AG10803 (cell line): ENCODE measurements at places on chromosomes 4 and X.

- DNase-seq = no peak
Observed at GRCh38 chr4:140523370-140523856, 555 bp upstream of the ELMOD2 start.

- no peak for DNase-seq
Observed at GRCh38 chr4:120703908-120704307, 218.6 kb downstream of the PRDM5 start.

DNA sequence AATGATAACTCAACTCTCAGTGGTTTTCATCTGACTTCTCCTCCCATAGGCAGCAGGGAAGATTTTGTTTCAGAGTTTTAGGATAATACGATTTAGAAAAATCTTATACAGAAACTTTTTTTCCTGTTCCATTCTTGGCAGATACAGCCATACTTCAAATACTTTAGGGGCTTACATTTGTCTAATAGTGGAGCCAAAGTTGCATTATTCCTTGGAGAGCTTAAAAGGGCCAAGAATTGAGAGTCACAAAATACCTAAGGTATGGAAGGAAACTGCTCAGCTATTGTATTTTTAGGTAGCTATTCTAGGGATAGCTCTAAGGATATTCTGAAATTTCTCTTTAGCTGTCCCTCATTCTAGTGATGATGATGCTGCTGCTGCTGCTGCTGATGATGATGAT lies 132.9 kb upstream of the PTCHD1 start:
- DNase-seq = no peak

DNA sequence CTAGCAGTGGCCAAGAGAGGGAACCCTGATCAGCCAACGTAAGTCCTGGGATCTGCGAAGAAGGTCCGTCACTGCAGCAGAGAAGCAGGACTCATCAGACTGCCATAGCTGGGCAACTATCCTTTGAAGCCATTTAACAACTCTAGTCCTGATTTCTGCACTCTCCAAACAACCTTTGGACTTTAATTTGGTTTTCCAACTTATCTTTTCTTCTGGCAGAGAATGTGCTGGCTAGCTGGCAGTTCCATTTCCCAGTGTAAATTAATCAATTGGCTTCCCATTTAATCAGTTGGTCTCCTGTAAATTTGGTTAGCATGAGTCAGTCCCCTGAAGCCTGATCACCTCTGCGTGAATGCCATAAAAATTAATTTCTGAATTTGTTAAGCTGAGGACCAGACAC lies 153.7 kb upstream of the GPR101 start:
- no peak for DNase-seq

- DNase-seq = no peak
Observed at GRCh38 chrX:2499507-2499906, 1.3 kb downstream of the DHRSX start.

DNA sequence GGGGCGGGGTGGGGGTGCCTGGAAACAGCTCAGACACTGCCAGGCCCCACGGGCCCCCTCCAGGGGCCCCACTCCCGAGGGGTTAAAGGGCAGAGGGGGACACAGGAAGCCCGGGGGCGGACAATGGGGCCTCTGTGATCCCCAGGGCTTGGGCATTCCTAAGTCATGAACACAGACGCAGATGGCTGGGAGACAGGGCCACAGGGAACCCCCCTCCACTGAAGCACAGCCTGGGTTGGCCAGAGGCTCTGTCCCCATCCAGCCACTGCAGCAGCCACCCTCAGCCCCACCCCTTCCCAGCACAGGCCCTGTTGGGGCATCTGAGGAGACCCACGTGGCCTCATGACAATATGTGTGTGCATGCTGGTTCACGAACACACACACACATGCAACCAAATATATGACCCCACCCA lies 3.9 kb downstream of the L1CAM start:
- DNase-seq = peak; percentile 2

DNA sequence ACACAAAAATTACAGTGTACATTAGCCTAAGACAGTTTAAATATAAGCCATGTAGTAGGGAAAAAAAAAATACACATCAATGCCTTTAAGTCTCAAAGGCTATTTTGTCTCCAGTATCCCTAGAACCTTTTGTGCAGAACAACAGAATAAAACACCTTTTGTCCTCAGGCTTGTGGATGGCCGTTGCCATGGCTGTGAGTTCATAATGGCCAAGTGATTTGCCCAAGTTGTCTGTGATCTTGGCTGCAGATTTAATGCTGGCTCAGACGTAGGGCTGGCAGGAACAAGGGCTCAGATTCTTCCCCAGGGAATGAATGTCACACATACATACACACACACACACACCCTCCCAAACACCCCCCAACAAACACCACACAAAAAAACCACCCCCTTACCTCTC lies 25.3 kb downstream of the GPM6B start:
- no peak for DNase-seq

GRCh38 chrX:102808336-102808735 lies 87.8 kb downstream of the GPRASP3 start:
- peak; percentile 32 for DNase-seq

GRCh38 chr4:3530663-3531254 lies 1.5 kb downstream of the LRPAP1 start:
- no peak for DNase-seq

GRCh38 chrX:19540076-19540475 lies 24.8 kb upstream of the MAP3K15 start:
- DNase-seq = no peak

DNA sequence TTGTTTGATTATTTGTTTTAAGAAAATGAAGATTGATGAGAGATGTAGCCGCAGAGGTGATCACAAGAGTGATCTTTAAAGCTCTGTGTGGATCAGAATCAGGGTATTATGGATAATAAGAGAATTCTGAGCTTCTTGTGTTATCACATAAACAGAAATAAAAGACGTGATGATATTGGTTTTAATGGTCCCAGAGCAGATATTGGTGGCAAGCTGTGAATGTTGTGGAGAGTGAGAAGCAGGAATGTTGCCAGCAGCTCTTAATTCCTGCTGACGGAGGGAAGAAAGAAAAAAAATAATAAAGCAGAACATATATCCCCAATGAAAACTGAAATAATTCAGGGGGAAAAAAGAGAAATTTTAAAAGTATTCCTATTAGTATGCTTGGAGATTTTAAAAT lies 1015.9 kb downstream of the PCDH18 start:
- no peak for DNase-seq

DNA sequence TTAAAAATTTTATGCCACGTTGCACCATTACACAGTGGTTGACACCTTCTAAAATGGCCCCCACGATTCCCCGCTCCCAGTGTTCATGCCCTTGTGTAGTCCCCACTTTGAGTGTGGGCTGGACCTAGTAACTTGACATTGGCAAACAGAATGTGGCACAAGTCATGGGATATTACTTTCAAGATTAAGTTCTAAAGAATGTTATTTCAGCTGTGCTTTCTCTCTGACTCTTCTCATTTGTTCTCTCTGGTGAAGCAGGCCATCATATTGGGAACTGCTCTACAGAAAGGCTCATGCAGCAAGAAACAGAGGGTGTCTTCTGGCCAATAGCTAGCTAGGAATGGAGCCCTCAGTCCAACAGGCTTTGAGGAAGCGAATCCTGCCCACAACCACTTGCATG lies 67.1 kb downstream of the ATXN3L start:
- peak; percentile 36 for DNase-seq

DNA sequence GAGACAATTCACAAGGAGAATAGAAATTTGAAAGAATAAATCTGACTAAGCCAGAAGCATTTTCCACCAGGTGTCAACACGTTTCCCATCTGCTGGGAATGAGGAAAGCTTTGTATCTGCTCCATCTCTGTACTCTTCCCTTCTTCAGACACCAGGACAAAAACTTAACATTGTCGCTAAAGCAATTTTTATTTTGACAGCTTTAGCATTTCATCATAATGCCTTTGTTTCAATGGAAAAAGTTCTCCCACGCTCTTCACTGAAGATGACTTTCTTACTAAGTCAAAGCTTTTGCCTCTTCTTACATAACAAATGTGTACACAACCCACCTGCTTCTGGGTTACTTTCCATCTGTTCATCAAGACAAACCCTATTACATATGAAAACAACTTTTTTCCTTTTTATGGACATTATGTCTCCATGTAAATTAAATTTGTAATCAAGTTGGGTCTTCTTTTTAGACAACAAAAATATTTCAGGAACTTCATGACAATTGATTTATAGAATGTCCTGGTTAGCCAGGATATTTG lies 141.7 kb upstream of the GUCY1A1 start:
- no peak for DNase-seq

DNA sequence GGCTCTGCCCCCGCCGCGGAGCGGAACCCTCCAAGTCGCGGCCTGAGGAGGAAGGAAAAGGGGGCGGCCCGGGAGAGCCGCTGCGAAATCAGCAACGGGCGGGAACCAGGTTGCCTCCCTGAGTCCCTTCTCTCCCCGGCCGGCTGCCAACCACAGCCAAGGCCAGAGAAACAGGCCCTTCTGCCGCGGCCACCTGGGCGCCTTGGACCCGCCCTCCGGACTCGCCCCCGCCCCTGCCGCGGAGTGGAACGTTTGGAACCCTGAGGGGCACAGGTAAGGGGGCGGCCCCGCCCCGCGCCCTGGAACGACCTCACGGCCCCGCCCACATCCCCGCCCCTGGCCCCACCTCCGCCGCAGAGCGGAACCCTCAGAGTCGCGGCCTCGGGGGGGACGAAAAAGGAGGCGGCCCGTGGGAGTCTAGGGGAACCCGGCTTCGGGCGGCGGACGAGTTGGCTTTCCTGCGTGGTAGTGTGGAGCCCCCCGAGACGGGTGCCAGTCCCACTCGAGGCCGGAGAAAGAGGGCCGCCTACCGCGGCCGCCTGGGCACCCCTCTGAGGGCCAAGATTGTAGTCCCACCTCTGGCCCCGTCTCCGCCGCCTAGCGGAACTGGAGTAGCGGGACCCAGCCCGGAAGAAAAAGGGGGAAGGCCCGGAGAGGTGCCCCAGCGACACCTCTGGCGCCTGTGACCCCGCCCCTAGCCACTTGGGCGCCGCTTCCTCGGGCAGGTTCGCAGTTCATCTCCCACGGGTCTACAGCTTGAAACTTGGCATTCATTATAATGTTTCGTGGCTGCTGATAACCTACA lies 669 bp upstream of the PHKA2 start:
- peak; percentile 65 for DNase-seq

DNA sequence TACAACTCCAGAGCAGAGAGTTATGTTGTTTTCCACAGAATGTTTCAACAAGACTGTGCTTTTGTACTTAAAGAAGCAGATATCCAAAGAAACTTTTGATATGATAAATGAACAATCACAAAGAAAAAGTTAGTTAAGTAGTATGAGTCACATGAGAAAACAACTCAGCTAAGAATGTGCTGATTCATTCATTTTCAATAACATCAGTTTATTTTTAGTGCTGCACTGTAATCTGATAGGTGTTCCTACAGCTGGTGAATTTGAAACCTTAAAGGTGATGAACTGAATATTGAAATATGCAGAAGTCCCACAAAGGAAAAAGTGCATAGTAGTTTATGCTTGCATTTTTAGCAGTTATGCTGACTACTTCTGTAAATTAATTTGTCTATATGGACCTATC lies 180.3 kb upstream of the TENM3 start:
- peak; percentile 68 for DNase-seq

DNA sequence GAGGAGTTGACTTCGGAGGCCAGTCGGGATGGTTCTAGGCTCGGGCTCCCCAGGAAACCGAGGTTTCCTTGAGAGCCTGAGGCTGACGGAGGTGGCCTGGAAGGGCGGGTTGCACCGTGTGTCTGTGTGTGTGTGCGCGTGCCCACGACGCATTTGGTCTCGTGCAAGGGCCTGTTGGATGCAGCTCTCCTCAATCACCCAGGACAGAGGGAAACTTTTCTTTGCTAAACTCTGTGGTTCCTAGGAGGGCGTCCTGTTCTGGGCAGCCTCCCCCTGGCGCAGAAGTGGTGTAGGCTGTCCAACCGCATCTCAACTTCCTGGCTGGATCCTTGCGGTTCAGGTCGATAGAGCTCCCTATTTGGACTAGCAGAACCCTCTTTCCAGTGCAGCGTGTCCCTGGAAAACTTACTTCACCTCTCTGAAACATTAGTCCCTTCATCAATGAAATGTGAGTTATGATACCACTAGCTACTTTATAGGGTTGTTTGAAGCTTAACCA lies 973 bp downstream of the STK32B start:
- peak; percentile 40 for DNase-seq

GRCh38 chrX:12894074-12895030 lies 12.1 kb upstream of the TLR8 start:
- peak; percentile 19 for DNase-seq

- DNase-seq = peak; percentile 5
Observed at GRCh38 chr4:17469931-17470674, 41.8 kb downstream of the QDPR start.

DNA sequence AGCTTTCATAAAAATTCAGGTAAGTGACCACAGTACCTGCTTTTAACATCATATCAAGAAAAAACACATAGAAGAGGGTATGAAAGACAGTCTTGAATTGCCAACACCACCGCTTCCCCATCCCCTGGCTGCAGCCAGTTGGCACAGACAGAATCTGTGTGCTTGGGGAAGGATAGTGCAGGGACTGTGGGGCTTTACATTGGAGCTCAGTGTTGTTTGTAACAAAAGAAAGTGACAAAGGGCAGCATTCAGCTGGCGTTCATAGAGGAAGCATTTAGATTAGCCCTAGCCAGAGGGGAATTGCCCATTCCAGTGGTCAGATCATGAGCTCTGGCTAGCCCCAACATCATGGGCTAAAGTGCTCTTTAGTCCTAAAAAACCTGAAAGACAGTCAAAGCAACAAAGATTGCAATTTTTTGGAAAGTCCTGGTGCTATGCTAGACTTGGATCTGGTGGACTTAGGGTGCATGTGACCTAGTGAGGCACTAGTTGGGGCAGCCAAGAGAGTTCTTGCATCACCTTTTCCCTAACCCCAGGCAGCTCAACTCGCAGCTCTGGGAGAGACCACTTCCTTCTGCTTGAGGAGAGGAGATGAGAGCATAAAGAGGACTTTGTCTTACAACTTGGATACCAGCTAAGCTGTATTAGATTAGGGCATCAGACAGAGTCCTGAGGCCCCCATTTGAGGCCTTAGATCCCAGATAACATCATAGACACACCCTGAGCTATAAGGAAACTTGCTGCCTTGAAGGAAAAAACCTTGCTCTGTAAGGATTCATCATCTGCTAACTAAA lies 1602.4 kb upstream of the ADGRL3 start:
- DNase-seq = no peak

GRCh38 chrX:47483306-47484268 lies 565 bp upstream of the ZNF41 start:
- peak; percentile 31 for DNase-seq

DNA sequence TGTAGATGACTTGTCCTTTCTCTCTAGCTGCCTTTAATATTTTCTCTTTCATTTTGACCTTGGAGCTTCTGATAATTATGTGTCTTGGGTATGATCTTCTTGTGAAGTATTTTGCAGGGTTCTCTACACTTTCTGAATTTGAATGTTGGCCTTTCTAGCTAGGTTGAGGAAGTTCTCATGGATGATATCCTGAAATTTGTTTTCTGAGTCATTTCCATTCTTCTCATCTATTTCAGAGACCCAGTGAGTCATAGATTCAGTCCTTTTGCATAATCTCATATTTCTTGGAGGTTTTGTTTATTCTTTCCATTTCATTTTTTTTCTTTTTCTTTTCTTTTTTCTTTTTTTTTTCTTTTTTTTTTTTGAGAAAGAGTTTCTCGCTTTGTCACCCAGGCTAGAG lies 585.7 kb upstream of the PABPC4L start:
- no peak for DNase-seq
